Hypothalamus (tissue), 51 donors: ENCODE measurements at places on chromosomes 5 and 9.

GRCh38 chr9:121472446-121472845 lies 27.2 kb downstream of the GGTA1 start:
- no peak for DNase-seq

DNA sequence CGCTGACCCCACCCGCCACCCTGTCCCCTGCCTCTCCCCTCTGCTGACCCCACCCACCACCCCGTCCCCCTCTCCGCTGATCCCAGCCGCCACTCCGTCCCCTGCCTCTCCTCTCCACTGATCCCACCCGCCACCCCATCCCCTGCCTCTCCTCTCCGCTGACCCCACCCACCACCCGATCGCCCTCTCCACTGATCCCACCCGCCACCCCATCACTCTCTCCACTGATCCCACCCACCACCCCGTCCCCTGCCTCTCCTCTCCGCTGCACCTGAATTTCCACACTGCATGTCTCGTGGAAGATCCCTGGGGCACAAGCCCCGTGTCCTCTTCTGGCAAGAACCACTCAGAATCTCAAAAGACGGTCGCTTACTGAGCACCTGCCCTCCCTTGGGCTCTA lies 53.4 kb upstream of the OLFM1 start:
- no peak for DNase-seq

DNA sequence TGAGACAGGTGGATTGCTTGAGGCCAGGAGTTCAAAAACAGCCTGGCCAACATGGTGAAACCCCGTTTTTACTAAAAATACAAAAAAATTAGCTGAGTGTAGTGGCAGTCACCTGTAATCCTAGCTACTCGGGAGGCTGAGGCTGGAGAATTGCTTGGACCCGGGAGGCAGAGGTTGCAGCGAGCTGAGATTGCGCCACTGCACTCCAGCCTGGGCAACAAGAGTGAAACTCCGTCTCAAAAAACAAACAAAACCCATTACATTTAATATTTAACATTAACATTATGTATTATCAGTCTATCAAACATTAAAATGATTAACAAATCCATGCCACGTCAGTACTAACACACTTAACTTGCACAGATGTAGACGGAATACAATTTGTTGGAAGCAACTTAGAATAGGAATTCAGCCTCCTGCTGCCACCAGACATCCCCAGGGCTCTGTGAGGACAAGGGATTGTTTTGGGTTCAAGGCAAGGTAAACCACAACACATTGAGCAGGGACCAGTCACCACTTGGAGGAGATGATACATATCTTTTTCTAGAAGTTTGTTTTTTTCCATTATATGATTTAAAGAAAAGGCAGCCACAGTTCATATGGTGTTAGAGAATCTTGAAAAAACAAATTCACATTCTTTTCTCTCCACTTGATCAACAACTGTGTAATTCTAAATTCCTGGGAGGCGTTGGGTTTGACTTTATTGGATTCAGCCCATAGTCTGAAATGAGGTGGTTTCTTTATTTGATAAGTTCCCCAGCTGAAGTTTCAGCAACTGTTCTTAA lies 104.1 kb upstream of the BASP1 start:
- no peak for DNase-seq

- DNase-seq = no peak
Observed at GRCh38 chr9:132543960-132544359, 38.4 kb upstream of the BARHL1 start.

DNA sequence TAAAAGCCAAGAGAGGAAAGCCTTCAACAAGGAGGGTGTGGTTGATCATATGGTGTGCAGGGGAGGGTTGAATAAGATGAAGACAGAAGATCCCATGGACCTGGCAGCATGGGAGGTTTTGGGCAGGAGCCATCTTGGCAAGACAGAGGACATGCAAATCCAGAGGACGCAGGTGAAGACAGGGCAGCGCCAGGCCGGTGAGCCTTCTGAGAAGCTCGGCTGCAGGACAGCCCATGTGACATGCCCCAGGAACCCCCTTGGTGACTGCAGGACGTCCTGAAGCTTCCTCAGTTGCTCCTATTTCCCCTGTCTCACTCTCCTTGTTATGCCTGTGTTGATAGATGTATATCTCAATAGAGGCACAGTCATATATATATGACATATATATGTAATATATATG lies 159.4 kb downstream of the GADD45G start:
- no peak for DNase-seq

DNA sequence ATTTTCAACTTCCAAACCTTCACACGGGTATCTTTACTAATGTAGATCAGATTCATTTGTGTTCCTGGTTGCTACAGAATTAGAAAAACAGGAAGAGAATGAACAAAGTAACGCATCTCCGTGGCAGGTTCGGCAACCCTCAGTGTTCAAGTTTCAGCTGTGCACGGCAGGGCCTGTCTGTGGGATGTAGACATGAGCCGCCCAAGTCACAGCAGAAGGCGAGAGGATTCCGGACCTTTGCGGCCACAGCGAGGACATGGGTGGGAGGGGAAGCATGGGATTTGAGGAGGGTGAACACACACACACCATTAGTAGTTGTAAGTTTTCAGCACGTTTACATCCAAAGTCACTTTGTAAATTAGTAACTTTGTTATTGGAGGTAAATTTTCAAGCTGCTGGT lies 31.7 kb upstream of the CEP72 start:
- no peak for DNase-seq

DNA sequence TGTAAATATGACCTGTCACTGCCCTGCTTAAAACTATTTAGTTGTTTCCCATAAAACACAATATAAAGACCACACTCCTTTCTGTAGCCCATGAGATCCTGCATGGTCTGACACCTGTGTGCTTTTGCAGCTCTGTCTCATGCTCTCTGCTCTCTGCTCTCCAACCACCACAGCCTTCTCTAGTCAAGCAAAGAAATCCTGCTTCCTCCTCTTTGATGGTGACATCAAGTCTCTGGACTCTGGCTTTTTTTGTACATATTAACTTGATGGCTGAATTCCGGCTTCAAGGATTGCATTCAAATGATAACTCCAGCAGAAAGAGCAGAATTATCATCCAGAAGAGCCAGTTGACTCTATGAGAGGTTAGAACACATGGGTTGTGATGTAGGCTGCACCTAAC lies 58.2 kb downstream of the CHSY3 start:
- DNase-seq = no peak

GRCh38 chr5:33808699-33809098 lies 83.1 kb downstream of the ADAMTS12 start:
- no peak for DNase-seq

DNA sequence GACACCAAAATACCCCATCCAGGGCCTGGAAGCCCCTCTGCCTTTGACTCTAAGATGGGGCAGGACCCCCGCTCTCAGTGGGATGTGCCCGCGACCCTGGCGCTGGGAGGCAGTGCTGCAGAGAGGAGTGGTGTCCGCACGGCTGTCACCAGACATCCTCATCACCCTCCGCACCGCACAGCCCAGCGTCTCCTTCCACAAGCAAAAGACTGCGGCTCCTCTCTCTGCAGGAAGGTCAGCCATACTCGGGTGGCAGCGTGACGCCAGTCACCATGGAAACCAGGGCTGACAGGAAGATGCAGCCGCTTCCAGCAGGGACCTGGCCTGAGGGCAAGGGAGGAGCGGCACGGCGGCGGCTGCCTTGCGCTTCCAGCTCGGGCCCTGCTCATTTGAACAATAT lies 17.1 kb upstream of the SLC6A3 start:
- no peak for DNase-seq

GRCh38 chr9:113668061-113668460 lies 204.5 kb downstream of the RGS3 start:
- DNase-seq = no peak

GRCh38 chr5:102600964-102601363 lies 102.2 kb upstream of the SLCO6A1 start:
- no peak for DNase-seq

GRCh38 chr5:35622974-35623373 lies 5.3 kb downstream of the SPEF2 start:
- no peak for DNase-seq

- DNase-seq = no peak
Observed at GRCh38 chr9:88230612-88231011, 92.3 kb upstream of the SPATA31C2 start.

- no peak for DNase-seq
Observed at GRCh38 chr5:39092581-39093351, 18.6 kb upstream of the RICTOR start.

GRCh38 chr5:116297296-116297814 lies 212.5 kb downstream of the COMMD10 start:
- DNase-seq = no peak

- no peak for DNase-seq
Observed at GRCh38 chr9:2248768-2249265, 233.7 kb downstream of the SMARCA2 start.

GRCh38 chr5:1801222-1801966 lies at the start of gene NDUFS6:
NDUFS6 (plus strand) TSS chr5:1801407; CDS start chr5:1801418, 11 bp downstream.
- peak; percentile 74 for DNase-seq

- no peak for DNase-seq
Observed at GRCh38 chr5:135264451-135265440, 134.3 kb downstream of the MACROH2A1 start.

DNA sequence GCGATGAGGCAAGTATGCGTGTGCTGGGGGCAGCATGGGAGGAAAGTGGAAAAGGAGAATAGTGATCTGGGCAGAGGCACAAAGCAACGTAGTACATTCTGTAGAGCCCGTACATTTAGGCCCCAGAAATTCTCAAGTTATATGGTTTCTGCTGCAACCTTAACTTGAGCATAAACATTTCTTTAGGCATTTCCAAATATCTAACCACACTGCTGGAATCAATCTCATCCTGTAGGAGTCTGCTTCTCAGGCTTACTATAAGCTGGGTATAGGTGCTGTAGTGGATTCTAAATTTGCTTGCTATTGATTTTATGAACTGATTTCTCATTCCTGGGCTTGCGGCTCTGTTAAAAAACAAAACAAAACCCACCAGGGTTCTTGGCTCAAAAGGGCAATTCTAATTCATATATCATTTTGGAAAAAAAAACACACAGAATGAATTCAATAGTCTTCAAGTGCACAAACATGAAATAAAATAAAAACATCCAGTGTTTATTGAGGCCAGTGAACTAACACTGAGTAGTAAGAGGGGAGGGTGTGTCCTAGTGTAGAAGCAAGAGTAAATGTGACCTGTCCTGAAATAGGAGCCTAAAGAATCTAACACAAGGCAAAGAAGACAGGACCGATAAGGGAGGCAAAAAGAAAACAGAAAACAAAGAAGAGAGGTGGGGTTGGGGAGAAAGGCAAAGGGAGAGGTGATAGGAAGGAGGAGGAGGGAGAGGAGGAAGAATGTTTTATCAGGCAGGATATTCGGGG lies 145.5 kb upstream of the LHFPL2 start:
- no peak for DNase-seq

GRCh38 chr5:137320056-137321045 lies 178.8 kb downstream of the SPOCK1 start:
- peak; percentile 17 for DNase-seq

- no peak for DNase-seq
Observed at GRCh38 chr5:154078272-154078671, 39.5 kb downstream of the MFAP3 start.

DNA sequence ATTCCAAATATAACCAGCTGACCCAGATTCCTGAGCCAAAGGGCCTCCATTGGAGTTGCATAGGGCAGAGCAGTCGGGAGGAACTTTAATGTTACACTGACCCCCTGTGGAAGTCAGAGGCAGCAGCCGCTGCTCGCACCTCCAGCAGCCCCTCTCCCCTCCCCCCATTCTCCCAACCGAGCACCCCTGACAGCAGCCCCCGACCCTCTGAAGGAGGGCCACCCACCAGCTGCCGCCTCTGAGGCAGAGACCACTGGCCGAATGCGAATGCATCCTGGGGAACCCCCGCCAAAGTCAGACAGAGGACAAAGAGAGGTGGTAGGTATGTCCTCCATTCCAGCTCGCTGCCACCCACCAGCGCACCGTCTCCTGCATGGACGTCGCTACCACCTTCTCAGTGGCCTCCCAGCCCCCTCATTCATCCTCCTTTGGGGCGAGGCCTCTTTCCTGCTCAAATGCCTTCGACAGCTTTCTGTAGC lies 231.0 kb downstream of the CDK5RAP2 start:
- peak; percentile 1 for DNase-seq

DNA sequence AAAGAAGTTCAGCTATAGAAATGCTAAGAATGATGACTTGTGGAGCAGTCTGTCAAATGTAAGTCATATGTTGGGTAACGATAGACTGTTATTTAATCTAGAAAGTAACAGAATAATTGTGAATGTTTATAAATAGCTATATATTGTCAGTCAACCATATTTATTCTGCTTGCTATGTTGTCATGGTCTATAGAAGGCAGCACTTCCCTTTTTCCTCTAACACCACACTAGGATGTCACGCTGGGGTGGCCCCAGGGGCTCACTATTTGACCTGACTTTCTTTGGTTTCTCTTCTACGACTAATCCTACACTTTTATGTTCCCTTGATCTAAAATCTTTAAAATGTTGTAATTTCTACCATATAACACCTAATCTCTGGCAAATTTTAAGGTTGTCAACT lies 20.5 kb downstream of the ERAP2 start:
- no peak for DNase-seq
